ENCODE measurements at places on chromosomes 3 and 15.

GRCh38 chr3:99970198-99970597 is 144.1 kb downstream of the FILIP1L start:
- DNase-seq, result no peak

DNA sequence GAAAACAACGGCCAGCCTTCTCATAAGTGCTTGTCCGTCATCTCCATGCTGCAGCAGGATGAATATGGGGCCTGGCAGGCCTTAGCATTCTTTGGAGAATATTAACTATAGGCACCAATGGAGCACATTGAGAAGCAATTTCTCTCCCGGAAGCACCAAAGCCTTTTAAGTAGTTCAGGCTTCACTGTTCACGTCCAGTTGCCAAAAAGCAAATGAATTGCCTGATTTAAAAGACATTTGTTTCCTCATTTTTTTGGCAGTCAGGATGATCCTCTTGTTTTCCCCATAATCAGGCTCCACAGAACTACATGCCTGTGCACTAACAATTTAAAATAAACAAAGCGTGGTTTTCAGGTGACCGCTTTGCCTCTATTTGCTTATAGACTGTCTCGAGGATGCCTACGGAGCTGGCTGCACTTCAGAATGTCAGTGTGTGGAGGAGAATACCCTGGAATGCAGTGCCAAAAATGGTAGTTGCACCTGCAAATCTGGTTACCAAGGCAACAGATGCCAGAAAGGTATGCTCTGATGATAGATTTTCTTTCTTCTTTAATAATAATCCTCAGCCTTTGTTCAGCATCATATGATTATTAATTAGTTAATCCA is 725.2 kb upstream of the GOLIM4 start:
- no peak for DNase-seq

DNA sequence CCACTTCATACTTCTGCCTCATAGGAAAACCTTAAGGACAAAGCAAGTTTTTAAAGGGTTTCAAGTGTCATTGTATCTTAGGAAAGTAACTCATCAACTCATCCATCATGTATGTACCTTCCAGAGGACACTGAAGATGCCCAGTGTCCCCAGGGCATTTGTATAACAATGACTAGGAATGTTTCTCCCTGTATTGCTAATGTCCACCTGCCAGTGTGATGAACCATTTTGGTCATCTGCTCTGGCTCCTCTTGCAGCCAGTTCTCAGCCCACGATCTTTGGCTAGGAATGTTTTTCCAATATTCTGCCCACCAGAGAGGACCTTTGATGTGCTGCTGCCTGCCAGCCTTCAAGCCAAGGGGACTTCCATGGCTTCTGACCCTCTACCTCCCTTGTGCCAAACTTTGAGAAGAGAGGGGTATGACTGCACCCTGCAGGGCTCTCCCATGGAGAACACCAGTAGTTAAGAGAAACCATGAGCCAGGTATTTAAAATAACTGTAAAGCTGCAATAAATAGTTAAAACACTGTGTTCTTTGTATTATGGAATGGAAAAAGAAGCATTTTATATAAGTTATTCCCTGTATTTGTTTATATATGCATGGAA is 11.4 kb downstream of the LMOD3 start:
- no peak for DNase-seq

DNA sequence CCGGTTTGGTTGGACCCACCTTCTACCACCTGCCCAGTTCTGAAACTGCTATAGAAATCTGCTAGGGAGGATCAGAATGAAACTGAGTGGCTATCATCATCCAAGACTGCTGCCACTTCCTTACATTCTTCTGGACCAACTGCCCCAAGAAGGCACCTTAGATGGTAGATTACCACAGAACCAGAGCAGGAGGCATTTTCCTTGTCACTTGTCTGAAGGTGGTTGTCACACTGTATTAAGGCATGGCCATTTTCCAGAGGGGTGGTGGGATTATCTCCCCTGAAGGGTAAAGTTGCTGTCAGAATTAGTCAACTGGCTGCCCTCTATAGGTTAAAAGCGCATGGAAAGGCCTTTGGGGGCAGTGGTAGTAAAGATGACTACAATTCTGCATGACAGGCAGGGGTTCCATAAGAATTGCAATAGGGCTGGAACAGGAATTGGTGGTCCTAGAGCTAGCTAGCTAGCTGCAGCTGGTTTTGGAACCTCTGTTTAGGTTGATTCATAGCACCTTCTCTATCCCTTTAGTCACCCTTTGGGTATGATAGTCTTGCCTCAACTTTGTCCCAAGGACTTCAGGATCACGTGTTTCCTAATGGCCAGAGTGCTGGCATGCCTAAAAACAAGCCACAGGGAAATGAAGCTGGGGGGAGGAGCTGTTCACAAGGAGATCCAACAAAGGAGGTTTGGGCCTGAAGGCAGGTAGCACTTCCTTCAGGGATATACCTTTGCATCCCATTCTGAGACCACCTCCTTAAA is 4.8 kb upstream of the CSPG5 start:
- DNase-seq, result no peak

- DNase-seq, result no peak
These were observed 3.3 kb upstream of the ALAS1 start for GRCh38 chr3:52194485-52195290.

GRCh38 chr15:94367726-94368535 is 136.6 kb downstream of the MCTP2 start:
- DNase-seq, result no peak

DNA sequence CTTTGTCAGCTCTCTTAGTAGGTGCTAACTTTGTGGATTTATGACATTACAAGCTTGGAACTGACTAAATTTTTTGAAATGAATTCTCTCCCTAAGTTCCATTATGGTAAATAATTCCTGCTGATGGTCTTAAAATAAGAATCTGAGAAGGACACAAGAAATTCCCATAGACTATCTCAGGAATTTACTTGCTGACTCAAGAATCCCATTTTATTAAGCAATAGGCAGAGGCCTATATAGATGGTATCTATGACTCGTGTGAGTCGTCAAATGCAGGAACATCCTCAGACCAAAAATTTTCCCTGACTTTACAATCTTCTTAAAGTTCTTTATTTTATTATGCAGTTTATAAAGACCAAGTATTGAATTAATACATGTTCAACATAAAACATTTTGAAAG is 30.7 kb upstream of the CBLB start:
- no peak for DNase-seq

DNA sequence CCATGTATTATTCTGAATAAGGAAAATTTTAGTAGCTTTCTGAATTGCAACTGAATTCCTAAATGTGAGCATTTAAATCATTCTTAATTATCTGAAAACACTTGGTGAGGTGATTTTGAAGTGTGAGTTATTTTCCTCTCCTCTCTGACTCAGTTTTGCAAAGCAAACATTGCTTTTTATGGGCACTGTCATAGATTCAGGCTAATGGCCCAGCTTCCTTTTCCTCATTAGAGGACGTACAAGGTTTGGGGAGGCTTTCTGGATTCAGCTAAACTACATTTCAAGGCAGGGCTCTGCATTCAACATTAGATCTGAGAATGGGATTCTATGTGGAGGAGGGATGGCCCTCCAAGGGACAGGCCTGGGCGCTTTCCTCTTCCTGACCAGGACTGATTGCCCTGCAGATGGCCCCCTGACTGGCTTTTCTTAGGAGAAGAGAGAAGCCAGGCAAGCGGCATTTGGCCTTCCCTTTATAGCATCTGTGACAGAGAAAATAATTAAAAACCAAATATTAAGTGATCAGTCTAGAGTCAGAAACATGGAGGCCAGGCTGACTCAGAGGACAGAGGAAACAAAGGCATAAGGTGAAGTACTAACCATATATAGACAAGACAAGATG is 53.0 kb upstream of the STXBP5L start:
- DNase-seq, result no peak

DNA sequence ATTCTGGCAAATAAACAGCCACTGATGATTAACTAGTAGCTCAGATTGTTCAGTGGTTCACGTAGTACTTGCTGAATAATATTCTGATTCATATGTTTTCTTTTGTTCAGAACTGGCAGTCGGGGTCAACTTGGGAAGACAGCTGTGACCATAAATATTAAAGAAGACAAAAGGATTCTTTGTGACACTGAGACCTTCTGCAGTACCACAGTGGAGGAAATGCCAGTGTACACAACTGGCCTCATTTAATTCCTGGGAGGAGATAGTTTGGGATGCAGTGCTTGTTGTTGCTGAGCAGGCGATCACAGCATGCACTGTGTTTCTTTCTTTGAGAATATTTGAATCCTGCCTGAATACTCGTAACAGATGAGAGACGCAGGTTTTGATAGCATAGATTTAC is 26.7 kb upstream of the MCF2L2 start:
- DNase-seq, result no peak

- no peak for DNase-seq
These were observed 71.9 kb downstream of the MGLL start for GRCh38 chr3:127750226-127751031.

GRCh38 chr15:31483053-31483985 is 156.7 kb downstream of the KLF13 start:
- DNase-seq, result peak; percentile 37

DNA sequence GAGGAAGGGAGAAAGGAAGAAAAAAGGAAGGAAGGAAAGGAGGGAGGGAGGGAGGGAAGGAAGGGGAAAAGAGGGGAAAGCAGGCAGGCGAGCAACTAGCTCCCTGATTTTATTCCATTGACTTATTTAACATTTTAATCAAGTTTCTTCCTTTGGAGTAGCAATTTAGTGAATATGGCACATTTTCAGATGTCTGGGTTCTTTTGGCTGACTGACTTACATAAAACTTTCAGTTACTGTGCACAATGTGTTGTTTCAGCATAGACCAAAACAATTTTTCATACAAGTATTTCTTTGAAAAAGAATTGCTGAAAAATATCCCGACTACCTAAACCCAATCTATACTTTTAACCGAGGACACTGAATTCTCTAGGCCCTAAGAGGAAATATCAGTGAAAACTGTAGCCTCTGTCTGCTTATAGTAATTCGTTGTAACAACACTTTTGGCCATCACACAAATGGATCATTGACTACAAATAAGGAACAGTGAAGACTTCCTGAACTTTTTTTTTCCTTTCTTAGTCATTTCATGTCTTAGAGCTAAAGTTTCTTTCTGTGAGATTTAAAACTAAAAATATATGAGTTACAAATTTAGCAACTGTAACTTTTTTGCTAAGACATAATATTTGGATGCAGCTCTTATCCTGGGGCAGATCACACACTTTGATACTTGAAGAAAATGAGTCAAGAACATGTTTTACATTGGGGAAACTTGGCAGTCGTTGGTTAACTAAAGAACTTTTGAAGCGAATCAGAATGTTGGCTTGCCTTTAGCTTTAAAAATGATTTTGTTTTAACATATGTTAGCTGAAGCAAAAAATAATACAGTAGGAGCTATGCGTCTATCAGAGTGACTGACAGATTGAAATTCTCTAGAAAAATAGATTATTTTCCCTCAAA is 79.6 kb downstream of the SOX2 start:
- DNase-seq, result no peak

GRCh38 chr15:60548101-60548500 is 69.2 kb upstream of the ICE2 start:
- no peak for DNase-seq

DNA sequence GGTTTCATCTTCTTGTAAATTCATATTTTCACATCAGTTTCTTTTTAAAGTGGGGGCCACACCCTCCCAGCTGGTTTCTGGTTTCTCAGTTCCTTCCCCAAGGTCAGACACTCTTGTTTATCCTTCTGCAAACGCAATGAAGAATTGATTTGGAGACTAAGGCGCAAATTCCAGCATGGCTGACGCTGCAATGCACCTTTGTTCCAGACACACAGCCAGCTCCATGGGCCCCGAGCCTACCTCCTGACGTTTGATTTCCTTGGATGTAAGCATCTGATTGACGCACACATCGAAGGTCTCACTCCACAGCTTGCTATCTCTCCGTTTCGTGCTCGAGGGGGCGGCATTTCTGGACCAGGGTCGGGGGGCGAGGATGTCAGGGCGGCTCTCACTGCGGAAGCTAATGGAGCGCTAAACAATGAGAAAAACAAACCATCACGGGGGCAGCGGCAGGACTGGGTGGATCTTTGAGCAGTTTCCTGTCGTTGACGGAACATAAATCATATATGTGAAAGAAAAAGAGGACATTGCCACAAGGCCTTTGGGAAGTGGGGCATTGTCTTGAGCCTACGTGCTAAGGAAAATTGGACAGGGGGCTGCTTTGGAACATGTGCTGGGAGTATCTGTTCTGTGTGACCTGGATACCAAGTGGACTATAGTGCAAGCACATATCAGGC is 46.9 kb downstream of the ARHGEF3 start:
- peak; percentile 52 for DNase-seq

DNA sequence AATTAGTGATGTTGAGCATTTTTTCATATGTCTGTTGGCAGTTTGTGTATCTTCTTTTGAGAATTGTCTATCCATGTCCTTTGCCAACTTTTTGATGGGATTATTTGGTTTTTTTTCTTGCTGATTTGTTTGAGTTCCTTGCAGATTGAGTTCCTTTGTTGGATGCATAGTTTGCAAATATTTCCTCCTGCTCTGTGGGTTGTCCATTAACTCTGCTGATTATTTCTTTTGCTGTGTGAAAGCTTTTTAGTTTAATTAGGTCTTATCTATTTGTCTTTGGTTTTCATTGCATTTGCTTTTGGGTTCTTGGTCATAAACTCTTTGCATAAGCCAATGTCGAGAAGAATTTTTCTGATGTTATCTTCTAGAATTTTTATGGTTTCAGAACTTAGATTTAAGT is 414.6 kb downstream of the EPHA6 start:
- DNase-seq, result no peak

GRCh38 chr15:69538379-69538778 is 85.8 kb downstream of the RPLP1 start:
- DNase-seq, result no peak

- DNase-seq, result no peak
These were observed 427.3 kb downstream of the MFSD1 start for GRCh38 chr3:159229116-159229680.

DNA sequence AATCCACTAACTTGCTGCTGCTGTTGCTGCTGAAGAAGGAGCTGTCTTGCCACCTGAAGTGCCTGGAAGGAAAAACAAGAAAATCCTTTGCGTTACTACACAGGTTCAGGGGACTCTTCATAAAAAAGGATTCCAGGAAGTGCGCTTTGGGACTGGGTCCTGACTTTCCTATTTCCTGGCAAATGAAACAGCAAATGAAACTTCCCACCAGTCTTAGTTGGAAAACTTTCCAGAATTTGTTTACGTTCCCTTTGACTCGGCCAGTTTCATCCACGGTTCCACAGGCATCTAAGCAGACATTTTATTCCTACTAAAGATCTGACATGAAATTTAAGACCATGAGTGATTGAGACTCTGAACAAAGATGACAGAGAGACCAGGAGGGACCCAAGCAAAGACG is 471.0 kb downstream of the FOXP1 start:
- DNase-seq, result no peak

Measured in CD4-positive, alpha-beta T cell treated with Interferon gamma for 1 hour (primary cell).